ENCODE measurements at places on chromosomes 11 and 22. TPM values are rescaled to one million over a fixed set of nuclear protein-coding genes. Genes with fewer than 3 reads are reported as not detected.

DNA sequence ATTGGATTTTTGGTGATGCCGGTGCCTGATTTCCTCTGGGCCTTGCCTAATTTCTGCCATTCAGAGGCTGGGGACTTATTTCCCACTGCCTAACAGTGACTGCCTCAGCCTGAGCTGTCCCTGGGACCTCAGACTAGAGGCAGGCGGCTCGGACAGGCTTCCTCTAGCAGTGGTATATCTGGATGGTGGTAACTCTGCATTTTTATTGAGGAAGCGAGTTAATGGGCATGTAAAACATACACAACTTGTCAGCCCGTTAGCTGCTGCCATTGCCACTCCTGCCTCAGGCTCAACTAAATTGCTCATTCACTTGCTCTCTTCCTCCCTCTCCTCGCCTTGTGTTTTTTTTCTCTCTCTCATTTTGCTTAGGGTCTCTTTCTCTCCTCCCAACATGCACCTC, 561.6 kb downstream of the BUD13 start:
- no peak overlapping the region for H3K4me3 ChIP-seq
- no peak overlapping the region for H3K27ac ChIP-seq
- H3K36me3 ChIP-seq: no peaks in the 10 kb centered on the region
- no peak for DNase-seq
- H3K4me1 ChIP-seq: no peaks in the 10 kb centered on the region

GRCh38 chr11:69213316-69213715, 57.6 kb downstream of the SMIM38 start:
- H3K4me1 ChIP-seq: peaks cover 3% of the 10 kb centered on the region
- no peaks in the 10 kb centered on the region for H3K36me3 ChIP-seq
- no peaks in the 10 kb centered on the region for H3K27me3 ChIP-seq

GRCh38 chr11:12746593-12747097, 72.4 kb downstream of the TEAD1 start:
- peak; percentile 31 for DNase-seq
- H3K27ac ChIP-seq: no peak overlapping the region
- no peaks in the 10 kb centered on the region for H3K36me3 ChIP-seq
- H3K4me3 ChIP-seq: no peak overlapping the region
- H3K27me3 ChIP-seq: no peaks in the 10 kb centered on the region

GRCh38 chr22:25656724-25657123, 85.3 kb upstream of the MYO18B start:
- H3K36me3 ChIP-seq: no peaks in the 10 kb centered on the region
- no peaks in the 10 kb centered on the region for H3K4me1 ChIP-seq
- H3K4me3 ChIP-seq: no peak overlapping the region
- no peak for DNase-seq
- no peak overlapping the region for H3K27ac ChIP-seq

GRCh38 chr22:38267086-38267485, 5.7 kb downstream of the TMEM184B start:
- H3K4me1 ChIP-seq: peaks cover 3% of the 10 kb centered on the region
- H3K27ac ChIP-seq: no peak overlapping the region
- H3K36me3 ChIP-seq: peaks cover 70% of the 10 kb centered on the region
- no peak for DNase-seq

DNA sequence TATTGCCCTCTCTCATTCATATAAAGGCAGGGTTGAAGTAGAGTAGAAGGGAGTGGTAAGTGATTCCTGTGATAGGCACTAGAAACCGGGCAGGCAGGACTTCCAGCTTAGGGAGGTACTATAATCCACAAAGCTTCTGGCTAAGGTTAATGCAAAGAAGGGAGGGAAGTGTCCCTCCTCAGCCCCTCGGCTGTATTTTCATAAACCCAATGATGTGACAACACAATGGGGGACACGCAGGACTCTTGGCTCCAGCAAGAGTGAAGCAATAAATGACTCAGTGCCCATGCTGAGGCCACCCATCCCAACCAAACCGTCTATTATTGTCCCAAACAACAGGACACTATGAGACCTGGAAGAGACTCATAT, 90.7 kb downstream of the ETS1 start:
- no peak for DNase-seq
- no peak overlapping the region for H3K4me3 ChIP-seq
- peak overlapping the region; percentile 16 for H3K27ac ChIP-seq
- peaks cover 45% of the 10 kb centered on the region for H3K4me1 ChIP-seq
- peaks cover 3% of the 10 kb centered on the region for H3K36me3 ChIP-seq

GRCh38 chr22:32336771-32337424, 20.8 kb upstream of the RFPL3 start:
- no peak overlapping the region for H3K4me3 ChIP-seq
- H3K27me3 ChIP-seq: no peaks in the 10 kb centered on the region
- H3K27ac ChIP-seq: no peak overlapping the region
- H3K36me3 ChIP-seq: no peaks in the 10 kb centered on the region
- no peaks in the 10 kb centered on the region for H3K4me1 ChIP-seq

- no peak overlapping the region for H3K27ac ChIP-seq
- no peak overlapping the region for H3K4me3 ChIP-seq
- H3K36me3 ChIP-seq: no peaks in the 10 kb centered on the region
- no peak for DNase-seq
- H3K27me3 ChIP-seq: no peaks in the 10 kb centered on the region
These were observed 236.8 kb downstream of the FAT3 start for GRCh38 chr11:92461447-92461846.

GRCh38 chr11:120858740-120859139, 165.2 kb upstream of the TBCEL start:
- DNase-seq: no peak
- H3K27ac ChIP-seq: no peak overlapping the region
- H3K27me3 ChIP-seq: no peaks in the 10 kb centered on the region
- H3K4me1 ChIP-seq: no peaks in the 10 kb centered on the region
- no peaks in the 10 kb centered on the region for H3K36me3 ChIP-seq
- no peak overlapping the region for H3K4me3 ChIP-seq

- H3K27ac ChIP-seq: no peak overlapping the region
- no peaks in the 10 kb centered on the region for H3K36me3 ChIP-seq
- no peaks in the 10 kb centered on the region for H3K27me3 ChIP-seq
- no peak overlapping the region for H3K4me3 ChIP-seq
- DNase-seq: peak; percentile 57
These were observed 44.5 kb downstream of the ZNF280B start for GRCh38 chr22:22463855-22464540.

- DNase-seq: no peak
- no peak overlapping the region for H3K27ac ChIP-seq
- H3K36me3 ChIP-seq: peaks cover 11% of the 10 kb centered on the region
- H3K4me3 ChIP-seq: no peak overlapping the region
- no peaks in the 10 kb centered on the region for H3K27me3 ChIP-seq
These were observed 4.9 kb downstream of the NDUFC2 start for GRCh38 chr11:78074756-78075155.

- H3K27ac ChIP-seq: no peak within 1 kb of the TSS
- no peaks in the 10 kb centered on the region for H3K36me3 ChIP-seq
- H3K4me1 ChIP-seq: no peaks in the 10 kb centered on the region
- H3K4me3 ChIP-seq: no peak within 1 kb of the TSS
- DNase-seq: no peak
These were observed at the start of gene LRRC55 for GRCh38 chr11:57181678-57182305. LRRC55 (plus strand) TSS chr11:57181953; CDS start chr11:57182023, 70 bp downstream.

Gene L3MBTL2
- polyA plus RNA-seq: 10.1 TPM

GRCh38 chr11:111512296-111513239, at the start of gene BTG4:
BTG4 (minus strand) TSS chr11:111512386; CDS start chr11:111498776, 13,610 bp downstream.
- no peak within 1 kb of the TSS for H3K27ac ChIP-seq
- no peaks in the 10 kb centered on the region for H3K27me3 ChIP-seq
- no peak within 1 kb of the TSS for H3K4me3 ChIP-seq
- no peaks in the 10 kb centered on the region for H3K36me3 ChIP-seq

Gene BARX2
- 12.2 TPM for polyA plus RNA-seq

- no peaks in the 10 kb centered on the region for H3K36me3 ChIP-seq
- no peaks in the 10 kb centered on the region for H3K4me1 ChIP-seq
- no peak overlapping the region for H3K4me3 ChIP-seq
These were observed 31.6 kb downstream of the OR10A6 start for GRCh38 chr11:7899418-7899817.

DNA sequence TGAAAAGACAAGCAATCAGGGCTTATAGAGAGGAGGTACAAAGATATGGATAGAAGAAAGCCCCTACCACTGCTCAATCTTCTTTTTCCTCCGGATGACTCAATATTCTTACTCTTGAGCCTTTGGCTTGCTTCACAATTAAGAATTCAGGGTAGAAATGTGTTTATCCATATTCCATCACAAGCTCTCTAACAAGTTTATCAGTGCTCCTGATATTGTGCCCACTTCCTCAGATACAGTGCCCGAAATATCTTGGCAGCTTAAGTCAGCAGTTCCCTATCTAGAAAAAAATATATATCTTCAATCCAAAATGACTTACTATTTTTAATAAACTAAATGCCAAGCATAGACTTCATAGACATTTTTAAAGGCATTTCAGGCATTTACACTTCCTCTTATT, 255.1 kb upstream of the FAT3 start:
- no peak for DNase-seq
- H3K4me3 ChIP-seq: no peak overlapping the region
- H3K4me1 ChIP-seq: no peaks in the 10 kb centered on the region
- no peaks in the 10 kb centered on the region for H3K27me3 ChIP-seq
- H3K36me3 ChIP-seq: no peaks in the 10 kb centered on the region

GRCh38 chr11:67288198-67288451, 978 bp upstream of the ANKRD13D start:
- no peak for DNase-seq
- H3K27me3 ChIP-seq: no peaks in the 10 kb centered on the region
- peaks cover 16% of the 10 kb centered on the region for H3K36me3 ChIP-seq
- H3K4me3 ChIP-seq: peak overlapping the region; percentile 63

- H3K4me3 ChIP-seq: no peak overlapping the region
- H3K36me3 ChIP-seq: no peaks in the 10 kb centered on the region
- no peaks in the 10 kb centered on the region for H3K4me1 ChIP-seq
- H3K27ac ChIP-seq: no peak overlapping the region
- no peak for DNase-seq
These were observed 70.0 kb downstream of the AMOTL1 start for GRCh38 chr11:94838027-94838731.

DNA sequence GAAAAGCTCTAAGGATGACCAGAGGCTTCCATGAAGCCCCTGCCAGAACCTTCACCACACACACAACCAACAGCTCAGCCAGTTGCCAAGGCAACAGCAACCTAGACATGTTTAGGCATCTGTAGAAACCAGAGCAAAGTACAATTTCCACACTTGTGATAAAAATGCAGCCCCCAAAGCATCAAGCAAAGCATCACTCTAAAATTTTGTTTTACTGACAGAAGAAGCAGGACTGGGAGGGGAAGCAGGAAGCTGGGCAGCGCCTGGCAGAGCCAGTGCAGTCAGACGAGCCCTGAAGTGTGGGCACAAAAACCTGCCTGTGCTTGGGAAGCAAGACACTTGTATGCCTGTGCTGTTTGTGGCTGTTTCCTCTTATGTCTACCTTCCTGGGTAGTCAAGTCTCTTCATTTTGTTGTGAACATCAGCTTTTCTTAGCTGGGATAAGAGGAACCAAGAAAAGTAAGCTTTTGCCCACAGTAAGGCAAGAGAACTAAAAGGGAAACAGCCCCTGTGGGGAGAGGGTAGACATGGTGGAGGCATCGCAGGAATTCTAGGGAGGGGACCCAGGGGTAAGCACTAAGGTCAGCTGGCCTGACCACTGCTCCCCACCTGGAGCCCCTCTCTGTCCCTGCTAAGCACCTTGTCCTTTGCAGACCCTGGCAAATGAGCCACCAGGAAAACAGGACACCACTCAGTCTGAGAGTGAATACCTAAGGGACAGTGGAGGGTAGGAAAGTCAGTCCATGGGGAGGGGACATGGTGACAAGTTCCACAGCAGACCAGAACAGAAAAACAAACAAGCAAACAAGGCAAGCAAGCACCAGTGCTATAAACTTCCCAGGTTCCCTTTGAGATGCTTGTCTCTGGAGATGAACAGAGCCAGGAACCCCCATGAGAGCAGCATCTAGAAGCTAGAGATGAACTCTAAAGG, 13.4 kb downstream of the PACSIN2 start:
- H3K27me3 ChIP-seq: no peaks in the 10 kb centered on the region
- peaks cover 3% of the 10 kb centered on the region for H3K36me3 ChIP-seq
- no peak overlapping the region for H3K4me3 ChIP-seq
- no peak for DNase-seq
- H3K4me1 ChIP-seq: peaks cover 37% of the 10 kb centered on the region

DNA sequence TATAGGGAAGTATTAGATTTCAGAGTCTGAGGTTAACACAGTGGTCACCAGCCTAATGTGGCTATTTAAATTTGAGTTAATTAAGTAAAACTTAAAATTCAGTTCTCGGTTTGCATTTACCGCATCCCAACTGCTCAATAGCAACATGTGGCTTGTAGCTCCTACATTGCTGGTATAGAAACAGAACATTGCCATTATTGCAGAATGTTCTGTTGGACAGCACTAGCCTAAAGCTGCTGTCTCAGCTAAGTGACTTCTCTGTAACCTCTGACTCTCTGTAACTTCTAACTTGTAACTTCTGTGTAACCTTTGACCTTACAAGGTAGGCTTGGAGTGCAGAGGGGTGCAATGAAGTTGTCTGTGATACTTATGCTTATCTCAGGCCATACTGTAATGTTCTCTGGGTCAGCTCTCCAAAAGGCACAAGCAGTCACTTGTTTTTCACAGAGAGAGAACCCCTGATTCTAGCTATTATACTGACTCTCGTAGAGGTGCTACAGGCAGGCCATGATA, 78.7 kb downstream of the ZNRF3 start:
- no peak for DNase-seq
- H3K36me3 ChIP-seq: no peaks in the 10 kb centered on the region
- H3K27me3 ChIP-seq: no peaks in the 10 kb centered on the region
- no peak overlapping the region for H3K4me3 ChIP-seq
- H3K27ac ChIP-seq: no peak overlapping the region

GRCh38 chr11:111777094-111778046, 11.2 kb upstream of the PPP2R1B start:
- DNase-seq: peak; percentile 79
- no peaks in the 10 kb centered on the region for H3K36me3 ChIP-seq
- no peak overlapping the region for H3K4me3 ChIP-seq
- peaks cover 2% of the 10 kb centered on the region for H3K4me1 ChIP-seq
- H3K27me3 ChIP-seq: no peaks in the 10 kb centered on the region
- no peak overlapping the region for H3K27ac ChIP-seq

- H3K4me3 ChIP-seq: no peak overlapping the region
- DNase-seq: no peak
- no peaks in the 10 kb centered on the region for H3K27me3 ChIP-seq
These were observed 3.9 kb downstream of the POLD4 start for GRCh38 chr11:67349457-67349856.

Gene SLC5A1
- polyA plus RNA-seq: 364 TPM

- peaks cover 2% of the 10 kb centered on the region for H3K27me3 ChIP-seq
- no peak overlapping the region for H3K27ac ChIP-seq
- no peaks in the 10 kb centered on the region for H3K36me3 ChIP-seq
- H3K4me1 ChIP-seq: no peaks in the 10 kb centered on the region
- DNase-seq: no peak
These were observed 160.1 kb downstream of the RAB38 start for GRCh38 chr11:88015170-88015569.

DNA sequence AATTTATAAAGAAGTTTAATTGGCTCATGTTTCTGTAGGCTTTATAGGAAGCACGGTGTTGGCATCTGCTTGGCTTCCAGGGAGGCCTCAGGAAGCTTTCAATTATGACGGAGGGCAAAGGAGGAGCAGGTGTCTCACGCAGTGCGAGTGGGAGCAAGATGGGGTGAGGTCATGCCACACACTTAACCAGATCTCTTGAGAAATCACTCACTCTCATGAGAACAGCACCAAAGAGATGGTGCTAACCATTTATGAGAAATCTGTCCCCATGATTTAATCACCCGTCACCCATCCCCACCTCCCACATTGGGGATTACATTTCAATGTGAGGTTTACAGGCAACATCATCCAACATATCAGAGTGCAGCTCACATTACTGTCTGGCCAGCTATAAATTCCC, 103.5 kb downstream of the ARHGAP8 start:
- no peak overlapping the region for H3K4me3 ChIP-seq
- no peaks in the 10 kb centered on the region for H3K4me1 ChIP-seq
- H3K27ac ChIP-seq: no peak overlapping the region
- no peak for DNase-seq

Gene DCHS1
- 7.0 TPM for polyA plus RNA-seq
